ENCODE measurements at places on chromosomes 2 and 18.
A peak's percentile ranks its signal among the peaks of the same experiment; 100 is the strongest.

GRCh38 chr18:61475931-61476330 lies 142.7 kb downstream of the CDH20 start:
- no peak for DNase-seq

DNA sequence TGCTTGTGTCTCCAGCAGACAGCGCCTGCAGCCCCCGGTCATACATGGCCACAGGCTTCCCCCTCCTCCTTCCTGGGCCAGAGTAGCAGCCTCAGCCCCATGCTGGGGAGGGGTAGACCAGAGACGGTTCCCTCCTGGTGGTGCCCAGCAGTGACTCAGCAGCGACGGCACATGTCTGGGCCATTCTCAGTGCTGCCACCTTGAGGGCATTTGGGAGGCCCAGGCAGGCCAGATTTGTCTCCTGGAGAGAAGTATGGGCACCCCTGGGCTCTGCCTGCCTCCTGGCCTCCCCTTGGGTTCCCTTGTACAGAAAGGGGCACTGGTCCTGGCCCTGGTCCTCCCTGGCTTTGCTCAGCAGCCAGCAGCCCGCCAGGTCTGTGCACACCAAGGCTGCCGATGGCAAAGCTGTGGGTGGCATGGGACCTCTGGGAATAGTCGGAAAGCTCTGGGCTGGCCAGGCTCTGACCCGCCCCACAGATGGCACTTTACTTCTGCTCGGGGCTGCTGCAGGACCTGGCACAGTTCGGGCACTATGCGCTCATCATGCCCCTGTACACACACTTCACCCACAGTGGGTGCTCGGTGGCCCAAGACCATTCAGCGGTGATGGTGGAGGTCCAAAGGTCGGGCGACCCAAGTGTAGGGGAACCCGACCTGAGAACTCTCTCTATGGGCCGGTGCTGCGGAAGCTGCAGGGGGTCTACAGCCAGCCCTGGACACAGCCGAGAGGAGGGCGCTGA lies 11.4 kb upstream of the ALPI start:
- peak; percentile 90 for DNase-seq

DNA sequence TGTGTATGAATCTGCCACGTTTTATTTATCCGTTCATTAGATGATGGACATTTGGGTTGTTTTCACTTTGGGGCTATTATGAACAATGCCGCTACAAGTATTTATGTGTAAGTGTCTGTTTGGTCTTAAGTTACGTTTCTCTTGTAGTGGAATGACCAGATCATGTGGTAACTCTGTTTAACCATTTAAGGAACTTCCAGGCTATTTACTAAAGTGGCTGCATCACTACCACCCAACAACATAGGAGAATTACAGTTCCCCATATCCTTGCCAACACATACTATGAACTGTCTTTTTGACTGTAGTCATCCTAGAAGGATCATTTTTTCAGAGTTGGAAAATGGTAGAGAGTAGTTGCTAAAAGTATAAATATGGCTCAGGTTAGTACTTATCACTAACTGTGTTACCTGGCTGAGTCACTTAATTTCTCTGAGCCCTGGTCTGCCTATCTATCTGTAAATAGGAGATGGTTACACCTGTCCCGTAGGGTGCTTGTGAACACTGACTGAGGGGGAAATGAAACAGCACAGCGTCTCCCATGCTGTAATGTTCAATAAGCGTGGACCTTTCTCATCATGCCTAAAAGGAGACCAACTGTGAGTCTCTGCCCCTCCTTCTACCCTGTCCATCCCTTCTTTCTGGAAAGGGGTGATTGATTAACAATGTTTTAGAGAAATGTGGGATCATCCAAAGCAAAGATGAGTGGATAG lies 103.1 kb downstream of the SH3RF3 start:
- DNase-seq = no peak

DNA sequence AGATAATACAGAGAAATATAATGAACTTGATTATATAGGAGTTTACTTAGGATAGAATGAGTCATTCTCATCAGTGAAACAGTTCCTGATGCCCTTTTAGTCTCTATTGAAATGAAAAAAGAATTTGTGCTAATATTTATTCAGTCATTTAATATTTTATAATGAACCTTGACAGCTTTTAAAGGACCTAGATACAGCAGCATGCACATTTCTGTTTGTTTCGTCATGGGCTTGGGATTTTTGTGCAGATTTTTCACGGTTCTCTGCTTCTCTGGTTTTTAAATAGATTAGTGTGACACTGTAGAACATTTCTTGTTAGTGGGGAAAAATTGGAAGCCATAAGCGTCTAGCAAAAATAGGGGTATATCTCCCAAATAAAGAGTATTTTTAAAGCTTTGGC lies 60.7 kb downstream of the NABP1 start:
- no peak for DNase-seq

DNA sequence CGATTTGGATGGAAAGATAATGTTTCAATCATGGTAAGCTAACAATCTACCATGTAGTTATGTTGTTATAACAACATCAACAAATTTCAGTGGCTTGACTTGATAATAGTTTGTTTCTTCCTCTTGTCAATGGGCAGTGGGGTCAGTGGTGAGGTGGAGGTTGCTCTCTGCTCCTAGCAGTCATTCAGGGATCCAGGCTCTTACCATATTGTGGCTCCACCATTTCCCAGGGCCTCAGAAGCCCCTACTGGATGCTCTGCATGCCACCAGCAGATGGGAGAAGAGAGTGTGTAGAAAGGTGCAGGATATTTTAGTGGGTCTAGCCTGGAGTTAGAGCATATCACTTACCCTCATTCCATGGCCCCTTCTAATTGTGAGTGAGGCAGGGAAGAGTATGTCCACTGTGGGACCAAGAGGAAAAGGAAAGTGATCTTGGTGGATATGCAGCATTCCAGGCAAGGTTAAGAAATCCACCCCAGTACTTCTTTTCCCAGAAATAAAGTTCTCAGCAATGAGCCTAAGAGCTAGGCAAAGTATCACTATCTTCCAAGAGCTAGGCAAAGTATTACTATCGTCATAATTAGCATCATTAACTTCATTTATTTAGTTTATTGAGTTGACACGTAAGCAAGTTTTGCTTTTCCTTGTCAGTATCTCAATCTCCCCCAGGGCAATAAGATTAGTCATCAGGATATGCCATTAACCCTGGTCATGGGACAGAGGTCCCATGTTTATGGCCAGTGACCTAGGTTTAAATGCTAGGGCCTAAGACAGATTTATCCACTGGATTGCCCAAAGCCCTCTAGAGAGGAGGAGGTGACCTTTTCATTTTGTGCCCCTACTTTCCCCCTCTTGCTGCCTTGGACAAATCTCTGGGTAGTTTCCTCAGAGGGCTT lies 4.2 kb upstream of the IWS1 start:
- peak; percentile 16 for DNase-seq

DNA sequence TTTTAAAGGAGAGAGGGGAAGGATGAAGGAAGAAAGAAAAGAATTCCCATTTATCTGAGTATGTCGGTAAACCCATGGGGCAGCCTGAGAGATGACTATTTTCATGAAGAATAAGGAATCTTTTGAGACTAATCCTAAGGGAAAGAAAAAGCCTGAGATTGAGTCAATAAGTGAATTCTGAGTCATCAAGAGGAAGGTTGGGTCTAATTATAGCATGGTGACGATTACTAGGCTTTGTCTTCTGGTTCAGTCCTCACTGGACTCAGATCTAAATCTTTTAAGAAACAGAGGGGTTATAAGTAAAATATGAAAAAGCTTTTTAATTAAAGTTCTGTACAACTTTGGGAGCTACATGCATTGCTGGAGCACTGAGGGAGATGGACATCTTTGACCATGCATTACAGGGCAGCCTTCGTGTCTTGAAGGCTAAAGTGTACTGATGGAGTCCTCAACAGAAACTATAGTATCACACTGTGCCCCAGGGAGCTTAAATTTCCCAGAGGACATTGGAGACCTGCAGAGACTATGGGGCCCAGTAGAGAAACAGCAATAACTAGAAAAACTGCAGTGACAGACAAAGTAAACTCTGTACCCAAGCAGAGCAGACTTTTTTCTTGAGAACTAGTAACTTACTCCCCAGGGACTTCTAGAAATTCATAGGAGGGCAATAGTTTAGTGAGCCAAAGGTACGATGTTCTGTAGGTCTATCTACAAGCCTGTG lies 260.9 kb downstream of the RAD51AP2 start:
- DNase-seq = no peak

GRCh38 chr18:54812885-54813284 lies 15.4 kb upstream of the RAB27B start:
- no peak for DNase-seq

DNA sequence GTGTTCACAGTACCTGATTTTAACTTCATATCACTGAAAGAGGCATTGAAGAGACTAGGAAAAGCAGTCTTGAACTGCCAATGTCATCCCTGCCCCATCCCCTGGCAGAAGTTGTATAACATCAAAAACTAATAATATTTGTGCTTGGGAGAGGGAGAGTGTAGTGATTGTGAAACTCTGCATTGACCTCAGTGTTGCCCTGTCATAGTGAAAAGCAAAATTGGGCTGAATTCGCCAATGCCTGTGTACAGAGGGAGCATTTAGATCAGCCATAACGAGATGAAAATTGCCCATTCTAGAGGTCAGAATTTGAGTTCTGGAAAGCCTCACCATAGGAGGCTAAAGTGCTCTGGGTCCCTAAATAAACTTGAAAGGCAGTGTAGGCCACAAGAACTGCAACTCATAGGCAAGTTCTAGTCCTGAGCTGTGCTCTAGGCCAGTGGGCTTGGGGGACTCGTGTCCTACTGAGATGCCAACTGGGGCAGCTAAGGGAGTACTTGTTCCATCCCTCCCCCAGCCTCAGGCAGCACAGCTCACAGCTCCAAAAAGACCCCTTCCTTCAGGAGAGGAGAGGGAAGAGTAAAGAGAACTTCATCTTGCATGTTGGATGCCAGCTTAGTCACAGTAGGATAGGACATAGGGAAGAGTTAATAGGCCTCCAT lies 855.6 kb downstream of the TSN start:
- DNase-seq = no peak

DNA sequence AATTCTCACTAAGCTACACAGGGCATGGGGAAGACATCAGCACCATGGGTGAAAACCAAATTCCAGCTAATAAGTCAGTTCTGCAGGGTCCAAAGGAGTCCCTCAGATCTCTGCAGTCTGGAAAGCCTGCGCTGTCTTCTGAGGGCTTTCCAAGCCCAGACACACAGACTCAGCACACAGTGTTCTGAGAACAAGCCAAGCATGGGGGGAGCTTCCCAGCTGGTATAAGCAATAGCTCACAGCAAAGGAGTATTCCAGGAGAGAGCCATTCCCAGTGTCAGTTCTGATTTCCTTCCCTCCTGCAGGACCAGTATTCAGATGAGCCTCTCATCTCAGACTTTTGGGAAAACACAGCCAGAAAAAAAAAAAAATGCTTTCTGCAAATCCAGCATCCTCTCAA lies 370.8 kb downstream of the TNS1 start:
- no peak for DNase-seq

- DNase-seq = no peak
These were observed 349.6 kb upstream of the CWC22 start for GRCh38 chr2:180356676-180357075.

- DNase-seq = no peak
These were observed 59.6 kb downstream of the HDAC4 start for GRCh38 chr2:239341146-239341732.

- no peak for DNase-seq
These were observed 95.8 kb upstream of the SMAD2 start for GRCh38 chr18:48026216-48026615.

GRCh38 chr18:59478591-59478990 lies 119.5 kb upstream of the LMAN1 start:
- no peak for DNase-seq

DNA sequence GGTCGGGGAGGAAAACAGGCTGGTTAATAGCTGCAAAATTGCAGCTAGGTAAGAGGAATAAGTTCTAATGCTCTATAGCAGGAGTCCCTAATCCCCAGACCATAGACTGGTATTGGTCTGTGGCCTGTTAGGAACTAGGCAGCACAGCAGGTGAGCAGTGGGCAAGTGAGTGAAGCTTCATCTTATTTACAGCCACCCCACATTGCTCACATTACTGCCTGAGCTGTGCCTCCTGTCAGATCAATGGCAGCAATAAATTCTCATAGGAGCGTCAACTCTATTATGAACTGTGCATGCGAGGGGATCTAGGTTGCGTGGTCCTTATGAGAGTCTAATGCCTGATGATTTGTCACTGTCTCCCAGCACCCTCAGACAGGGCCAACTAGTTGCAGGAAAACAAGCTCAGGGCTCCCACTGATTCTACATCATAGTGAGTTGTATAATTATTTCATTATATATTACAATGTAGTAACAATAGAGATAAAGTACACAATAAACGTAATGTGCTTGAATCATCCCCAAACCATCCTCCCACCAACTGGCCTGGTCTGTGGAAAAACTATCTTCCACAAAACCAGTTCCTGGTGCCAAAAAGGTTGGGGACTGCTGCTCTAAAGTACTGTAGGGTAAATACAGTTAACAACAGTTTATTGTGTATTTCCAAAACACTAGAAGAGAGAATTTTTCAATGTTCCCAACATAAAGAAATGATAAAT lies 91.7 kb upstream of the TFCP2L1 start:
- DNase-seq = no peak

- no peak for DNase-seq
These were observed 206.7 kb upstream of the RBBP8 start for GRCh38 chr18:22726469-22726868.

GRCh38 chr18:74342416-74343043 lies 26.9 kb downstream of the C18orf63 start:
- peak; percentile 67 for DNase-seq

- no peak for DNase-seq
These were observed 5.6 kb downstream of the KLF7 start for GRCh38 chr2:207160115-207160514.

GRCh38 chr18:35479911-35480586 lies 17.7 kb downstream of the INO80C start:
- no peak for DNase-seq

DNA sequence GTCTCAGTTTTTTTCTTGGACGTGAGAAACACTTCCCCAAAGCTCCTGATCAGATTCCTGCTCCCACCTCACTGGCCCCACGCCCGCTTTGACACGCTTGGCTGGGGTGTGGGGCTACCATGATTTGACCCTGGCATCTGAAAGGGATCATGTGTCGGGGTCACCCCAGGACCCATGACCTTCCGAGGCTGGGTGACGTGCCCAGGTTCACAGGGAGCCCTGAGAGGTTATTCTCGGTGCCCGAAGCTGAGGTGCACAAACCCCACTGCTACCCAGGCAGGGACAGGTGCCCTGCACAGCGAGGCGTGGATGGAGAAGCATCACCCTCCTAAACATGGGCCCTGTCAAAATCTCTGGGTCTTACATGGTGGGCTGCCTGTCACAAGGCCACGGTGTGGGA lies 404.1 kb downstream of the GALR1 start:
- DNase-seq = no peak

- peak; percentile 32 for DNase-seq
These were observed 35.1 kb upstream of the SLC14A1 start for GRCh38 chr18:45688833-45689232.

DNA sequence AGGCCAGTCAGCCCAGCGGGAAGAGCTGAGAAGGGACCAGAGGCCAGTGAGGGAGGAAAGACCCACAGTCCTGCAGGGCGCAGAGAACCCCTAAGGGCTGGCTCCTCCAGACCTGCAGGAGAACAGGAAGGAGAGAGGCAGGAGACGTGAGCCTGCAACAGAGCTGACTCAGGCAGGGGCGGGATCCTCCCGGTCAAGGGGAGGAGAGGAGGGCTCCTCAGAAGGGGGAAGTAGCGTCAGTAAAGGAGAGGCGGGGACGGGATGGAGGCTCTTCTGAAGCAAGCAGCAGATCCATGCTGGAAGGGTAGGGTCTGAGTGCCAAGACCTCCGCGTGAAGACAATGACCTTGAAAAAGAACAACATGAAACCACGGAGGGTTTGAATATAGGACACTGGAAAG lies 50.8 kb downstream of the TRABD2A start:
- no peak for DNase-seq

GRCh38 chr2:86036669-86037138 lies 69.0 kb downstream of the POLR1A start:
- no peak for DNase-seq

- DNase-seq = peak; percentile 34
These were observed 89.0 kb downstream of the TMEM247 start for GRCh38 chr2:46568212-46569009.

Measured in NAMALWA (cell line).